ENCODE measurements at places on chromosomes 4 and X.
A peak's percentile ranks its signal among the peaks of the same experiment; 100 is the strongest.

DNA sequence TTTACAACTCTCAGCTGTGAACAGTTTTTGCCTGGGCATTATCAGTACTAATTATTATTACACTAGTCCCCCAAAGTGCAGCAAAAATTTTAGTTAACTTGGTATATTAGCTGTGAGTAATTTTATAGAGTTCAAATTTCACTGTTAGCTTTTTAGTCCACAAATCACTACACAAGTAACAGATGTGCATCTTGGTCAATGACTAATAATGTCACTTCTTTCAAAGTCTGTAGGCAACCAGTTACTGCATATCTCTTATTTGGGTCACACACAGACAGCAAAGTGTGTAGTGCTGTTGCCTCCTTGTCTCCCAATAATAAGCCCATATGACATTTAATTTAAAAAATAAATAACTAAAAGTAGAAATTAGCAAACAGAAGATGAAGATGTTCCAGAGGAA is 159.9 kb downstream of the SCFD2 start:
- no peak for DNase-seq

DNA sequence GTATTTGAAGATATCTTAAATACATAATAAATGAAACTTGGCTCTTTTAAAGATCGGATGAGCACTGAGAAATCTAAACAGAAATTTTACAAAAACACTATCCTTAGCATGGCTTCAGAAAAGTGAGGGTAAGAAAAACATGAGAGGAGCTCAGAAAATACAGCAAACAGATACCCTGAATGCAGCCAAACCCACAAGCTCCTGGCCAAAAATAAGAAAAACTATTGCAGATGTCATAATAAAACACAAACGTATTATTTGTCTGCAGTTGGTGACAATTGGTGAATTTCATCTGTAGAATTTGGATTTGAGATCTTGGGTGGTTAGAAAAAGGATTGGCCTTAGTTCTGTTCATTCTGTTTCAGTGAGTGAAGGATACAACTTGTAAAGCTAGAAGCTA is 603.9 kb downstream of the INPP4B start:
- no peak for DNase-seq

DNA sequence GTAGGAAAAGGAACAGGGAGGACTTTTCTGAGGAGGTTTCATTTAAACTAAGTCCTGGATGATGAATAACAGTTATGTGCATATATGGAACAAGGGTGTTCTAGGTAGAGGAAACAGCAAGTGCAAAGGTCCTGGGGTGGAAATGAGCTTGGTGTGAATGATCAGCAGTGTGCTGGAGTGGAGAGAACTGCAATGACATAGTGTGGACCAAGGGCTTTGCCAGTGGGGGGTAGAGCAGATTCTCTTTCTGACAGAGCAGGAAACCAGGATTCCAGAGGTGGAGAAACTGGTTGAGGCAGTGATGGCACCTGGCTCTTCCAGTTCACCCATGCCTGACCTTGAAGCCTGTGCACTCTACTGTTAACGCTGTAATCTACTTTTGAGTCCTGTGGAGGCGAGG is 1.7 kb downstream of the PPP1R3F start:
- no peak for DNase-seq

GRCh38 chr4:147479786-147480185 is 1.1 kb upstream of the EDNRA start:
- no peak for DNase-seq

DNA sequence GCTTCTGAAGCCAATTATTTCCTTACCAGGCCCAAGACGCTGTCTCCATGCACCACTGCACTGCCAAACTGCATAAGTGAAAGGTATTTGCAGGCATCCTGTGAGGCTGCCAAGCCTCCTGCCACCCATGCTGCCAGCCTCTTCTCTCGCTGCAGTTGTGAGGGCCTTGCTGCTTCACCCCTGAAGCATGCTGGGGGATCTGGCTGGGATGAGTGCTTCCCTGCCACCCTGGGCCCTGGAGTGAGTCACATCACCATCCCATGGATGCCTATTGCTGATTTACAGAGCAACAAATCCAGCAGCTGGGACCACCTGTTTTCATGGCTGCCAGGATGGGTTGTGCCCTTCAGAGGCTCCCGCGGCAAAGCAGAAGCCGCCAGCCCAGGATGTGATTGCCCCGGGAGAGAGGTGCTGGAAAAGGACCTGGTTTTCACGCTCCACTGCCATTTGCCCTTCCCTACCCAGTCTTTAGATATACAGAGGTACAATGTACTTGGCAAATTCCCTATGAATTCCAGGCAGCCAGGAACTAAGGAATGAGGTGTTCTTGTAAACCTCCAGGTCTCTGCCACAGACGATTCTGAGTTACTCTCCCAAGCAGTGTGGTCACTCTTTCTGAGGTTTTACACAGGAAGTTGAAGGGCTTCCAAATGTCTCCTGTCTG is 41.5 kb upstream of the PTCHD1 start:
- no peak for DNase-seq

DNA sequence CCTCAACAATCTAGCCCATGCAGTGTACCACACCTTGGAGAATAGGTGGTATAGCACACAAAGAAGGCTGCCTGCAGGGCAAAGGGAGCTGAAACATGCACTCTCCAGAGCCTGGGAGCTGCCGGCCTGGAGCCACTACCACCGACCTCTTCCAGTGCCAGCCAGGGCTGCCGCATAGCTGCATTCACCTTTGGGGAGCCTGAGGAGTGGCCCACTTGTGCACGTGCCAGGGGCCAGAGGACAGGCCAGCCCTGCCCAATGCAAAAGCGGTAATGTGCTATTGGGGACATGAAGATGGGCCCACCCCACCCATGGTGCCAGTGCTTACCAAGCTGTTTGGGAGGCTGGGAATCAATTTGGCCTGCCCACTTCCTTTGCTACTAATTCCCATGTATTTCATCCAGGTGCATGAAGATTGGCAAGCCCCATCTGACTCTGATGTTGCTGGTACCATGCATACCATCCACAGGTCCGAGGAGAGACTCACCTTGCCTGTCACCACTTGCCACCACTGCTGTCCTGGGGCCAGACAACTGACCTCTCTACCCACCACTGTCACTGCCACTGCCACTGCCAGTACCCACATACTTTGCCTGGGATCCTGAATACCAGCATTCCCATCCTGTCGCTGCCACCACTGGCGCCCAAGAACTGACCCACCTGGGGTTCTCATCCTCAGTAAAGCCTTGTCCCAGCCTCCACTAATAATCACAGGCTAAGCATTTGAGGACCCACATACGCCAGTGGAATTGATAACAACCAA is 506.9 kb downstream of the MAGEB5 start:
- no peak for DNase-seq

DNA sequence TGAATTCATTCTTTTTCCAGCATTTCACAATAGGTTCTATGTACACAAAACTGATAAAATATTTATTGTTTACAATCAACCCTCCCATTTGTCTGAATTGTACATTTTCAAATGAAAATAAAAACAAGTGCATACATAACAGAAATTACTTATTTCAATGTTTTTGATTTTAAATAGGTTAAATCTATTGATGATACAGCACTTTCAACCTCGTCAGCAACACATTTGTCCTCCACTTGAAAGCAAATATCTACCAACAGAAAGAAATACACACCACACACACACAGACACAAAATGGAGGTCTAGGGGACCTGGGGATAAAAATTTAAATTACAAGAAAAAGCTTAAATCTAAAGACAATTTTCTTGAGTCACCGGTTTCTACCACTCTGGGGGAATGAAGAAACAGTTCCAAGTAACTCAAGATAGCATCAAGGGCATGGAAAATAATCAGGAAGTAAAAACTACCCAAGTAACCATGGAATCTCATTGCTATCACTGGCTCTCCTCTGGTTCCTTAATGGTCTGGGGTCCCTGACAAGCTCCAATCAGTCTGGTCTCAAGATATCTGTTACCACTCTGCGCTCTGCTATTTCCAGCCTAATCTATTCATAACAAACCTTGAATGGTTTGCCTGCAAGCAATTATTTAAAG is 27.6 kb downstream of the ANKRD17 start:
- DNase-seq = no peak

DNA sequence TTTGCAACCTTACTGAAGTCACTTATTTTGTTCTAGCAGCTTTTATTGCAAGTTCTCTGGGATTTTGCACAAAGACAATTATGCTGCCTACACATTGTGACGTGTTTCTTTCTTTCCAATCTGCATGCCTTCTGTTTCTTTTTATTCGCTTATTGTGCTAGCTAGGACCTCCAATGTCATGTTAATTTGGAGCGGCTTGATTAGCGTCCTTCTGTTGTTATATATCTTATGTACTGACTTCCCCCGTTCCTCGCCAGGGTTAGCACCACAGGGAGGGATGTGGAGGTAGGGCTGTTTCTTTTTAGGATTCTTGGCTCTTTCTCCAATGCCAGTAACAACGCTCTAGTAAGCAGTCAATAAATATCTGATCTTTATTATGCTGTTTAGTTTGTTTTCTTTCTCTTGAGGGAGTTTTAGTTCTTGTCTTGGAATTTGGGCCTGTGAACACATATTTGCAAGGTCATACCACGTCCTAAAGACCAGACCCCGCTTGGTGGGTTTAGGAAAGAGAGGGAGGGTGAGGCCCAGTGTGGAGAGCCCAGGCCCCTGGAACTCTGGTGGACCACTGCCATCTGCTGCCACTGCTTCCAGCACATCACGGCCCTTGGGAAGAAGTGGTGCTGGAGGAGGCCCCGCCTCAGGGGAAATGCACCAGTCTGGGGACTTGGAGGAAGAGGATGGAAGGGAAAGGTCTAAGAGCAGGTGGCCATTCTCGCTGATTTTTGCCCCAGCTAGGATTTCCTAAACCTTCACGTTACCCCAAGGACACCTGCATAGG is 129.1 kb downstream of the TRIML1 start:
- DNase-seq = no peak

- no peak for DNase-seq
Observed at GRCh38 chr4:155423671-155424070, 46.9 kb upstream of the MAP9 start.

- DNase-seq = no peak
Observed at GRCh38 chr4:184400891-184401290, 73.5 kb downstream of the IRF2 start.

DNA sequence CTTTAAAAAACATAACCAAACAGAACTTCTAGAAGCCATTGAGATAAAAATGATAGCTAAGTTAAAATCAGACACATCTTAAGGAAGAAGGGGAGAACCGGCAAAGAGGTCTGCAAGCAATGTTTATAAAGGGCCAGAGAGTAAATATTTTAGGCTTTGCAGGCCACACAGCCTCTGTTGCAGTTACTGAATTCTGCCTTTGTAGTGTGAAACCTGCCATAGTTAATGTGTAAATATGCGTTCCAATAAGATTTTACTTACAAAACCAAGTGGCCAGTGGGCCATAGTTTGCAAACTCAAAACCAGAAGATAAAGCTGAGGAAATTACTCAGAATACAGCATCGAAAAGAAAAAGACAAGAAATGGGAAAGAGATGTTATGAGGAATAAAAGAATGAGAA is 33.6 kb downstream of the CHM start:
- no peak for DNase-seq

DNA sequence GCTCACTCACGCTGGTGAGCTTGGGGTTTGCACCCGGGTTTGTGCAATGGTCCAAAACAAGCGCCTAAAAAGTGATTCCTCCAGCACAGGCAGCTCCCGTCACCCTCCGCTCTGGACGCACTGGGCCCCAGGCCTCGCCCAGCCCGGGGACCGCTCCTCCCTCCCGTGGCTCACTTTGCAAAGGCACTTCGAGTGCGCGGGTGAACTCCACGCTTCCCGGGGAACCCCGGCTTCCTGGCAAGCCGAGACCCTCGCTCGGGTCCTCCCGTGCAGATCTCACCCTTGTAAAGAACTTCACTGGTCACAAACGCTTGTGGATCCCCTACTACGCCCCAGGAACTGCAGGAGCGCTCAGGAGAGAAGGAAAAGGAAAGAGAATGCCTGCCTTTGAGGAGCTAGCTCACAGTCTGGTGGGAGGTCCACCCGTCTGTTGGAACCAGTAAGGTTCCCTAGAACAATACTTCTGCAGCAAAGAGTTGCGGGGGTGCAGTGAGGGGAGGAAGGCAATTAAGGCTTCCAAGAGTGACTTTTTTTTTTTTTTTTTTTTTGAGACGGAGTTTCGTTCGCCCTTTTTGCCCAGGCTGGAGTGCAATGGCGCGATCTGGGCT is at the start of gene CTPS2:
CTPS2 (minus strand) TSS at position 122 of the 608 bp plus-strand sequence. CDS start 9,767 bp downstream, outside the sequence.
- peak; percentile 51 for DNase-seq

DNA sequence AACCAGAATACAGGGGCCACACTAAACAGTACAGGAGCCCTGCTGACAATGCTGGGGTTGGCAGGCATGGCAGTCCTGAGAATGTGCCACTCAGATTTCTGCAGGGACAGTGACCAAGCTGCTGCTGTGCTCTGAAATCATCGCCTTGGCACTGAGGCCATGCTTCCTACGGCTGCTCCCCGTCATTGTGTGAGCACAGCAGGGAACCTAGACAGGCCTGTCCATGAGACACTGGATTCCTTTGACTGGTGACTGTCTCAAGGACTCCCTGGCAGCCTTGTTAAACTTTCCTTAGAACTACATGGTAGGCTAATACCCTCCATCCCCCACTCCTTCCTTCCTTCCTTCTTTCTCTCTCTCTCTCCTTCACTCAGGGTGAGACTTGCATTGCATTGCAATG is 111.4 kb downstream of the LUZP4 start:
- no peak for DNase-seq

DNA sequence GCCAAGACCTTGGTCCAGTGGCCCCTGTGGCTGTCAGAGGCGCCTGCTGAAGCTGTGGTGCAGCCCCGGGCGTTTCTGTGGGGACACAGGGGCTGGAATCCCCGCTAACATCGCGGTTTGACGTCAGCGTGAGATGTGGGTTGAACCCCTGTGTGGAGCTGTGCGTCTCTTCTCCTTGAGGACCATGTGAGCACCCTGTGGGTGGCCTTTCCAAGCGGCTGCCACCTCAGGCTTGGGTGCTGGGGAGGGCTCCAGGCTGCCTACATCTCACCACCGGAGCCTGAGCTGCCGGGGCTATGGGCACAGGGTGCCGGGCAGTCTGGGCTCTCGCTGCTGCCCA is 27.7 kb downstream of the UVSSA start:
- no peak for DNase-seq

DNA sequence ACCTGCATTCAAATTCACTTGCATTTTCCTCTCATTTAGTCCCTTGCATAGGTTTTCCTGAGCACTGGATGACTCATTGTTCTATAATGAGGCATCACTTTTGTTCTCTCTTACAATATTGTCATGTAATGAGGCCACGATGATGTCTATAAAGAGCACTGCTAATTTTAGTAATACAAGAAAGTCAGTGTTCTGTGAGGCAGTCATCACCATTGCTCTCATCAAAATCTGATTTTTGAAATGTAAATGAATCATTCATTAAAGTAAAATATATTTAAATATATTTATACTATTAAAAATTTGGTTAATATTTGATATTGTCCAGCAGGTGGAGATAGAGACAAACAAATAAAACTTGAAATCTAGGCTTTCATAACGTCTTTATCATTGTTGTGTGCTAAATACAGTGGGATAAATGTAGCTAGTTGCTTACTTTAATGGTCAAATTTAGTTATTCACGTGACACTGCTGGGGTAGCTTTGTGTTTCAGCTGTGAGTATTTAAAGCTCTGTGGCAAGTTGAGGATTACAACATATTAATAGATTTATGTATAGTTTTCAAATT is 15.4 kb downstream of the HMGB2 start:
- DNase-seq = no peak

- no peak for DNase-seq
Observed at GRCh38 chr4:166230841-166231240, 357.8 kb downstream of the TLL1 start.

GRCh38 chr4:168600796-168601583 is 104.1 kb downstream of the PALLD start:
- DNase-seq = no peak

GRCh38 chr4:118917582-118917981 is 28.9 kb downstream of the SYNPO2 start:
- DNase-seq = no peak

- no peak for DNase-seq
Observed at GRCh38 chr4:148300877-148301276, 141.3 kb downstream of the NR3C2 start.

- DNase-seq = no peak
Observed at GRCh38 chr4:7340553-7341433, 93.9 kb downstream of the PSAPL1 start.

Data from HuH-7.5 (cell line).